ENCODE measurements at places on chromosomes 12 and 14.

DNA sequence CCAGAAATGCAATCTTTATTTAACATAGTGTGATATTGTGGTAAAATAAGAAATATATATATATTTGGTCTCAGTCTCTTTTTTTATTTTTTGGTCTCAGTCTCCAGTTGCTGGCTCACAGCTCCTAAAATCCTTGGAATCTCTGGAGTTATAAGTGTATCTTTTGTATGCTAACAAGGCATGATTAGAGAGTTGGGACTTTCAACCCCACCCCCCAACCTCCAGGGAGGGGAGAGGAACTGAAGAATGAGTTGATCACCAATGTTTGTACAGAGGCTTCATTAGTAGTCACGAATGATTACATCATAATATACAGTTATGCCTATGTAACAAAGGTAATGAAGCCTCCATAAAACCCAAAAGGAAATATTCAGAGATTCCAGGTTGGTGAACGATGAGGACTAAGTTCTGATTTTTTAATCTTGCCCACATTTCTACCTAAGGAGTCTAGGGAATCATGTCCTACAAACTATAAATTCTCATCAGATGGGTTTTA lies 22.8 kb upstream of the LALBA start:
- no peak for DNase-seq

DNA sequence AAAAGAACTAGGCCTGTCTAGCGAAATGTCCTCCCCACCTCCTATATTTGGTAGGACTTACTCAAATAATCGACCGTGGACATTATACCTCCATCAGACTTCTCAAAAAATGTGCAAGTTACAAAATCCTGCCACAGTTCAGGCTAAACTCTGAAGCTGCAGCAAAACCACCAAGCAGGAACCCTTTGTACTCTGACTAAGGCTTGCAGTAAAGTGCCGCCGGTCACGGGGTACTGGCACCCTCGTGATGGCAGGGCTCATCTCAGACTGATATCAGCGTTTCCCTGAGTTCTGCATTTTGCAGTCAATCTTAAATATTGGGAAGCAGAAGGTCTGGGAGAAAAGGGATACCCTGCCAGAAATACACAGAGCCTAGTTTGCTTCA lies 17.1 kb downstream of the SLC11A2 start:
- no peak for DNase-seq

DNA sequence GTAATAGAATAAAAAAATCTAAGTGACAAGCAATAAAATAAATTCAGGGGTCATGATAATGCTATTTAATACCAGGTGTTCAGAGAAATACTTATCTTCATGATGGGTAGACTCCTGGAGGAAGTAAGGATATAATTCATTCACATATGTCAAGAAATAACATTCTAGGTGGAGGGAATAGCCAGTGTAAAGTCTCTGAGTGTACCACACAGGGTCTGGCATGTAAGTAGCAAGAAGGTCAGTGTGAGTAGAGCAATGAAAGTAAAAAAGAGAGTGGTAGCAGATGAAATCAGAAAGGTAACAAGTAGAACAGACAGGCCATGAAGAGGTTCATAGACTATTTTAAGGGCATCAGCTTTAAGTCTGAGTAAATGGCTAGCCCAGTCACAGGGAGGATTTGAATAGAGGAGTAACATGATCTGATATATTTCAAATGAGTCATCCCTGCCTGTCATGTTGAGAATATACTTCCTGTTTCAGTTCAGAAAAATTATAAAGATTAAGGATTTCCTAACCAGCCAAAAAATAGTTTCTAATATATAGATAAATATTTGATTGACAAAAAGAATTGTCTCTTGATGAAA lies 519.9 kb downstream of the C12orf50 start:
- DNase-seq: no peak

GRCh38 chr12:31819427-31819826 lies 90.6 kb upstream of the AMN1 start:
- DNase-seq: no peak

GRCh38 chr14:71242237-71242748 lies 335.0 kb downstream of the PCNX1 start:
- no peak for DNase-seq

- no peak for DNase-seq
Measured at GRCh38 chr14:103132381-103133209, 9.3 kb downstream of the TNFAIP2 start.

DNA sequence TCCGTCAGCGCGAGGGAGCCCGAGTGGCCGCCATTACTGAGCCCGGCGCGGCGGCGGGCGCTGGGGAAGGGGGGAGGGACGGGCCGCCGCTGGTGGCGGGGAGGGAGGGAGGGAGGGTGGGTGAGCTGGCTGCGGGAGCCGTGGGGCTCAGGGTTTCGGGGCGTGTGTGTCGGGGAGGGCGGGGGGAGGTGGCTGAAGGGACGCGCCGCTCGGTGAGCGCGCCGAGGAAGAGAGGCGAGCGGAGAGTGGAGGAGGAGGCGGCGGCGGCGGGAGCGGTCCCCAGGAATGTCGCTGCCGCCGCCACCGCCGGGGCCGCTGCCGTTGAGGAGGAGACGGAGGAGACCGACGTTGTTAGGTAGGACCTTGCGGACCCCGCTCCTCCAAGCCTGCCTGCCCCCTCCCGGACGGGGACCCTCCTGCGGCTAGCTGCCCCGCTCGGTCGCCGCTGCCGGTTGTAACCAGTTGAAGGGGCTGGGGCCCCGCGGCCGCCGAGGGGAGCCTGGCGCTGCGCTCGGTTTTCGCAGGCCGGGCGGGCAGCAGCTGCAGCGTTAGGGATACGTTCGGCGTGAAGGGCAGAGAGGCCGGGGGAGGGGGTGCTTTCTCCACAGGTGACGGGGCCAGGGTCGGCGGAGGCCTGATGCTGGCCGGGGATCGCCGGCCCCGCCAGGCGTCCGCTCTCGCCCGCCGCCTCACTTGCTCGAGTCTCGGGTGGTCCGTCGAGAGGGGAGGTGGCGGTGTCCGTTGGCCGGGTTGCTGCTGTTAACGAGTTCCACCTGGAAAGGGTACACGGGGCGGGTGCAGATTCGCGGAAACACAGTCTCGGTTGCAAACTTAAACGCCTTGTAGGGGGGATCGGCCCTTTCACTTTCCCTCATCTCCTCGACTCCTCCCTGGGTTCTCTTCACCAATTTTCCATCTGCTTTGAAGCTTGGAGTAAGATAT lies at the start of gene ARHGAP5:
TSS of gene ARHGAP5 (plus strand) at position 224 of the 942 bp plus-strand sequence. CDS start 13,366 bp downstream, outside the sequence.
- peak; percentile 68 for DNase-seq

GRCh38 chr14:103118663-103119404 lies 4.4 kb upstream of the TNFAIP2 start:
- no peak for DNase-seq

DNA sequence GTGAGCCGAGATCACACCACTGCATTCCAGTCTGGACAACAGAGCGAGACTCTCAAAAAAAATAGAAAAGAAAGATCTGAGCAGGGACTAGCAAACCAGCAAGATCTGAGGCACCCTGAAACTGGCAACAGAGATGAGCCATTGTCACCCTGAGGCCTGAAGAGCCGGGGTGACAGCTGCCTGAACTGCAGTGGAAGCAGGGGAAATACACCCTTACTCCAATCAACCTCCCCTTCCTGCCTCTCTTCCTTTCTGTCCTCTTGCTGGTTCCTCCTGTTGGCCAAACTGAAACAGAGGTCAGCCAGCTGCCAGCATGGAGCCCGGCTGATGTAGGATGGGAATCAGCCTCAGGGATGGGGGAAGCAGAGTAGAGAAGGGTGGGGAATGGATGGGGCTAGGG lies 192.0 kb downstream of the CHST11 start:
- DNase-seq: no peak

DNA sequence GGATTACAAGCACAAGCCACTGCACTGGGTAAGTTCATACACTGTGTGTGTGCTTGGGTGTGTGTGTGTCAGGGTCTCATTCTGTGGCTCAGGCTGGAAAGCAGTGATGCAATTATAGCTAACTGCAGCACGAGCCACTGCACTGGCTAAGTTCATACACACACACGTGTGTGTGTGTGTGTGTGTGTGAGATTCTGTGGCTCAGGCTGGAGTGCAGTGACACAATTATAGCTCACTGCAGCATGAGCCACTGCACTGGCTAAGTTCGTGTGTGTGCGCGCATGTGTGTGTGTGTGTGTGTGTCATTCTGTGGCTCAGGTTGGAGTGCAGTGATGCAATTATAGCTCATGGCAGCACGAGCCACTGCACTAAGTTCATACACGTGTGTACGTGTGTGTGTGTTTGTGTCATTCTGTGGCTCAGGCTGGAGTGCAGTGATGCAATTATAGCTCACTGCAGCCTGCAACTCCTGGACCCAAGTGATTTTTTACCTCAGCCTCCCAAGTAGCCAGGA lies 85.4 kb downstream of the HECTD1 start:
- DNase-seq: no peak

GRCh38 chr12:28034271-28034670 lies 61.7 kb upstream of the PTHLH start:
- no peak for DNase-seq

- no peak for DNase-seq
Measured at GRCh38 chr12:24226745-24227350, 277.4 kb upstream of the SOX5 start.

GRCh38 chr14:75885829-75886228 lies 96.0 kb downstream of the TGFB3 start:
- no peak for DNase-seq

GRCh38 chr14:70036665-70037064 lies 152.1 kb downstream of the SLC8A3 start:
- no peak for DNase-seq

- no peak for DNase-seq
Measured at GRCh38 chr12:54047964-54048303, 5.7 kb upstream of the HOXC4 start.

GRCh38 chr12:124720004-124720680 lies 143.5 kb downstream of the SCARB1 start:
- DNase-seq: no peak

DNA sequence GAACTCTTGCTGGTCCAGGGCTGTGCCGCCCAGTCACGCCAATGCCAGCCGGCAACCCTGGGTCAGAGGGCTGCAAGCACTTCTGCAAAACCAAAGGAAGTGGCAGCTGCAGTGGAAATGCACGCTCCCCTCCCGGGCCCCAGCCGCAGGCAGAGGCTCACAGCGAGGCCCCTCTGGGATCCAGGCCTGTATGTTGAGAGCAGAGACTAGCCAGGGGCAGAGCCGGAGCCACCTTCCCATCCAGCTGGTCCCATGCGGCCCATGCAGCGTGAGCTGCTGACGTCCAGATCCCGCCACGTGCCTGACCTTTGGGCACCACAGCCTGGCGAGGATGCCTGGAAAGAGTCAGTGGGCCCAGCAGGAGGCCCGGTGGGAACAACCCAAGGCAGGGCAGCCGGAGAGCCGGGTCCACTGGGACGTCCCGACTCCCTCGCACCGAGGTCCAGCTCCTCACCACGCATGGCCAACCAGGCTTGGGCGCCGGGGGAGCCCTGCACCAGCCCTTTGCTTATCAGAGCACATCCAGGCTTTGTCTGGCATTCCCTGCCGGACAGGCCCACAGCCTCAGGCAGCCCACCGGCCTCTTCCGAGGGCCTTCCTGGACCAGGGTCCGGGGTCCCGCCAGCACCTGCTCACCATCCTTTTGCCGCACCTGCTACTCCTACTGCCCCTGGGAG lies 4.3 kb downstream of the GPR132 start:
- no peak for DNase-seq

- DNase-seq: no peak
Measured at GRCh38 chr12:31321897-31322228, 4.1 kb downstream of the SINHCAF start.
